ENCODE measurements at places on chromosomes 13 and 19.
A peak's percentile ranks its signal among the peaks of the same experiment; 100 is the strongest.

GRCh38 chr19:31387717-31388301, 38.6 kb upstream of the TSHZ3 start:
- DNase-seq: no peak

GRCh38 chr13:54016542-54016941, 987.9 kb downstream of the OLFM4 start:
- DNase-seq: no peak

- no peak for DNase-seq
Measured at GRCh38 chr19:29724102-29724641, 9.1 kb upstream of the C19orf12 start.

DNA sequence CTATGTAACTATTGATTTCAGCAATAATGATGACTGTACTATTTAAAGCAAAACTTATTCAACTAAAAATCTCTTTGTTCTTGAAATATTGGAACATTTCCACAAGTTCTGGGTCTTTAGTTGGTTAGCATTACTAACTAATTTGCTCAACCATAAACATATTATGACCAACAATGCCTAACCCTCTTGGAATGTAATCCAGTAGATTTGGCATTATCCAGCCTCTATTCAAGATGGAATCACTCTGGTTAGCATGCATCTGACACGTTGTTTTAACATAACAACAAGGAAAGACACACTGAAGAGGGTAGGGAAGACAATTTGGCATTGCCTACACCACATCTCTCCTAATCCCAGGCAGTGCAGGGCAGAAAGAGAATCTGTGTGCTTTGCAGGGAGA, 941.3 kb upstream of the PCDH20 start:
- DNase-seq: no peak

- DNase-seq: no peak
Measured at GRCh38 chr19:40280608-40281221, 4.4 kb downstream of the AKT2 start.

- no peak for DNase-seq
Measured at GRCh38 chr19:58042495-58043340, 8.9 kb downstream of the ZSCAN1 start.

DNA sequence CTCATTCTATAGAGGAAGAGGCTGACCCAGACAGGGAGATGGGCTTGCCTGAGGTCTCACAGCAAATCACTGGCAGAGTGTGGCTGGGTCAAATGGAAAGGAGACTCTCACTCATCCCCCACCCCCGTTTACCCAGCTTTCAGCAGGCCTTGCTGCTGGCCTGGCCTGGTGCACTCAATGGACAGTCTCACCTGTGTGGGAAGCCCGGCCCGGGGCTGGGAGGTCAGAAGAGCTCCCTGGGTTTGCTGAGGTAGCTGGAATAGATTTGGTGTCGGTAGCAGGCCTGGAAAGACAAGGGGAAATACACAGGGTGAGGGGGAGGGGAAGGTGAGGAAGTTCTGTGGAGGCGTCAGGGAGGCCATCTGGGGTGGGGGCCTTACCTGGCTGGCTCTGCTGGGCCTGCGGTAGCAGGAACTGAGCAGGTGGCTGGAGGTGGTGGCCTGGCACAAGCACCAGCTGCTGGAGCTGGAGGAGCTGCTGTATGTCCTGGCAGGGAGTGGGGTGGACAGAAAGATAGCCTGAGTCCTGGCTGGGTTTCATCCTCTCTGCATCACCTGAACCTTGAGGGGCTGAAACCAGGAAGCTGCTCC, 23.5 kb downstream of the ZNF574 start:
- DNase-seq: no peak

GRCh38 chr19:19207637-19208572, 3.9 kb upstream of the NCAN start:
- no peak for DNase-seq

DNA sequence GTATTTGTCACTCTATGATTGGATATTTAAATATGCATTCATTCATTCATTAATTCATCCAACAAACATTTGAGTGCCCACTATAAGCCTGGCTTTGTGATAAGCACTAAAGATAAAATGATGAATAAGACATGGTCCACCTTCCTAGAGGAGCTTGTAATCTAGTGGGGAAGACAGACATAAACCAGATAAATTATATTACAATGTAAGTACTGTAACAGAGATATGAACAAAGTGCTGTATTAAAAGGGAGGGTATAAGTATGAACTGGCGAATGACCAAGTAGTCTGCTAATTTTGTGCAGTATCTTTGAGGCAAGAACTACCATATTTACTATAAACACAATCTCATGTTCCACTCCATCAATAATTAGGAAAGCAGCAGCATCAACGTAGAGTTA, 88.2 kb downstream of the RBM26 start:
- DNase-seq: no peak

DNA sequence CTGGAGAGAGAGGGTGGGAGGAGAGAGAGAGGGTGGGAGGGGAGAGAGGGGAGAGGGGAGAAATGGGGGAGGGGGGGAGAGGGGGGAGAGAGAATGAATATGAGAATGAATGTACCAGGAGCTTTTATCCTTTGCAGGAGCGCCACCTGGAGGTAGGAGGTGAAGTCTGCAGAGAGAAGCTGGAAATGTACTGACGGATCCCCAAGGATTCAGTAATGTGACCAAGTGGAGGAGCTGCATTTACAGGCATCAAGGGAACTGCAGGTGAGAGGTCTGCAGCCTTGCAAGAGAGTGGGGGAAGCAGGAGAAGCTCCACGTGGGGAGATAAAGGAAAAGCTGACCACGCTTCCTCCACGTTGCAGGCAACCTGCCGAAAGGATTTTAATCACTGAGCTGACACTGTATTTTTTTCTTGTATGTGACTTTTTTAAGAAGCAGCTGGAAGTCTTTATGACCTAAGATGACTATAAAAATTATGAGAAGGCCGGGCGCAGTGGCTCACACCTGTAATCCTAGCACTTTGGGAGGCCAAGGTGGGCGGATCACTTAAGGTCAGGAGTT, 33.7 kb downstream of the VSTM1 start:
- DNase-seq: peak; percentile 6

- DNase-seq: no peak
Measured at GRCh38 chr13:41673640-41674039, 216.3 kb downstream of the RGCC start.

GRCh38 chr13:32205431-32206096, 109.6 kb downstream of the ZAR1L start:
- no peak for DNase-seq

GRCh38 chr13:45367358-45367757, 26.4 kb upstream of the TPT1 start:
- DNase-seq: peak; percentile 88

DNA sequence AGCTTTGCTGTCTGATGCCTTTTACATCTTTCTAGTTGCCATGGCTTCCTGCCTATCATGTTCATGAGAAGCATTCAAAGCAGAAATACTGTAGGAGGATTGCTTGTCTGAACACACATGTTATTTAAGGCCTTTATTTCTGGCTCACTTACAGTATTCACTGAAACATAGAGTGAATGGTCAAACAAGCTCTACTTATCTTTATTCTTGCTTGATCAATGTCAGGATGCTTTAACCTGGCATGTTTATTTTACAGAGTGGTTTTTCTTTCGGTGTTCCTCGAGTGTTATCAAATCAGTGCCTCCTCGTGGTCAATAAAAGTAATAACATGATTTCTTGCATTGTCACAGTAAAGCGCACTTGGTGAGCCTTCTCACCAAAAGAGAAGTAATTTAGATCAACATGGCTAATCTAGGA, 73.5 kb upstream of the PCDH17 start:
- no peak for DNase-seq

DNA sequence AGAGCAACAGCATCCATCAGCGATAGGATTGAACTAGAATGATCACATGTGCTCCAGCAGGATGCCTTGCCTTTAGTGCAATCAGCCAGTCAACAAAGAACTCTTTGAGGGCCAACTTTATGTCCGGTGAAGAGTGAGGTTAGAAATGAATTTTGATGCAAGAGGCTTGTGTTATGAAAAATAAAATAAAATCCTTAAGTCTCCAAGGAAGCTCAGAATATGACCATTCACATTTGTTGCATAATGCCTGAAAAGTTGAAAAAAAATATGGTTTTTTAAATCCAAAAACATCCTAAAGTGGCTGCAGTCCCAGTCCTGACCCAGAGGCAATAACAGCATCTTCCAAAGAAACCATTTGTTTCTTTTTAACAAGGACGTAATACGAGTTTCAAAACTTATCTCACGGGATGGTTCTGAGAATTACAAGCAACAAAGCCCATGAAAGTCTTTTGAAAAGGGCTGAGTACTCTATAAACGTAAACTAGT, 61.3 kb downstream of the DCLK1 start:
- DNase-seq: no peak

DNA sequence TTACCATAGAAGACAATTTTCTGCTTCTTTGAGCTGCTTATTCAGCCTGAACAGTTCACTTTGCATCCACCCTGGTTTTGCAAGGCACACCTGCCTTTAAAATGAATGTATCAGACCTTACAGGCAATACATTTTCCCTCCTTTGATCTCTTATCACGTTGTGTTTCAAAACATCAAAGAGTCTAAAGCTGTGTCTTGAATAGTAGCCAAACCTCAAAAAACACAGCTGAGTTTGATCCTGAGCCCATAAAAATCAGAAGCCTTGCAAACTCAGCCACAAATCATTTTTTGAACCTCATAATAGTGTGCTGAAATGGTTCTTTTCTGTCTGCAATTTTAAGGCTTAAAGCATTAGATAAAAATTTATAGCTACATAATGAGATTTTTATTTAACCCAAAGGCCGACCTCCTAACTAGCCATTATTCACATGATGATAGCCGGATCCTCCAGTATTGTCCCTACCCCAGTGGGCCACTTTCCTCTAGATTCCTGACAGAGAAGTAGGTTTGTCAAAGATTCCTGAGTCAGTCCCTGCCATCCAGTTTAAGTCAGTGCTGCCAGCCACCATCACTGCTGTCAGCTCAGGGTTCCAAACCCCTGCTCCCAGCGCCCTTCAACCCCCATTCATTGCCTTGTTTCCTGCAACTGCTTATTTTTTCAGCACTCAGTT, 71.8 kb downstream of the CAB39L start:
- no peak for DNase-seq

DNA sequence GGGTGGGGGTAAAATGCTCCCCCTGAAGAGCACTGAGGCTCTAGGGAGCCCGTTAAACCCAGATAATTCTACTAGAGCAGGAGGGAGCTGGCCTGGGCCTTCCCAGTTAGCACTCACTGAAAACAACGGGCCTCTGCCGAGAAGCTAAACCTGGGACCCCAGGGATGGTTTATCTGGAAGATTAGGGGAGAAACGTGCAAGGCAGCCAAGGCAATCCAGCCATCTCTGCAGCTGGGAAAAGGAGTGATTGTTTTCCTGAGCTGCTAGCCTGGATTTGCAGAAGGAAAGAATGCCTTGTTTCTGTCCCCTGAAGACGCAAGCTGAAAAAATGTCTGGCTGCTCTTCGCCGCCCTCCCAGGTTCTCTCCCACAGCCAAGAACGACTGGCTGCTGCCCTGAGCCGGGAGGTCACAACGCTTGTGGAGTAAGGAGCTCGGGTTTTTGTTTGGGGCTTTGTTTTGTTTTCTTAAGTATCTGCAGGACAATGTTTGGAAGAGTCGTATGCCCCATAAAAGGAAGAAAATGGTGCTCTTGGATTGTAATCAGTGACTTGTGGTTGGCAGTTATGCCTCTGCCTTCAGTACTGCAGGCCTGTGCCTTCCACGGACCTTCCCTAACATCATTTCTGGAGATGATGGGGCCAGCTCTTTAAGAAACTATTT, 31.5 kb downstream of the COL4A2 start:
- DNase-seq: no peak

DNA sequence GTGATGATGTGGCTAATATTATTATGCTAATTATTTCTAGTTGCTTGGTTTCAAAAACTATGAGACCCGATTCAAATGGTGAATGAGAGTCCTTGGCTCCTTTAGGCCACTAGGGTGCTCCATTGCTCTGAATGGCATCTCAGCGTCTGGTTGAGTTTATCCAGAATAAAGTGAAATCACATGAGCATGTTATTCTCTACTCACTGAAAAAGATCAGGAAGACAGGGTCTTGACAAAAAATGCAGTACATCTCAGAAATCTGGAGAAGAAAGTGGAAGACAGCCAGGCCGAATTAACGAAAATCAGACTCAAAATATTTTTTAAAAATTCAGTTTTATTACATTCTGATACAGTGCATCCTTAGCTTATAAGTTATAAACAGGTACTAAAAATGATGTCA, 516.2 kb downstream of the MYO16 start:
- DNase-seq: no peak

GRCh38 chr19:18433735-18434398, 4.1 kb downstream of the ISYNA1 start:
- DNase-seq: no peak

DNA sequence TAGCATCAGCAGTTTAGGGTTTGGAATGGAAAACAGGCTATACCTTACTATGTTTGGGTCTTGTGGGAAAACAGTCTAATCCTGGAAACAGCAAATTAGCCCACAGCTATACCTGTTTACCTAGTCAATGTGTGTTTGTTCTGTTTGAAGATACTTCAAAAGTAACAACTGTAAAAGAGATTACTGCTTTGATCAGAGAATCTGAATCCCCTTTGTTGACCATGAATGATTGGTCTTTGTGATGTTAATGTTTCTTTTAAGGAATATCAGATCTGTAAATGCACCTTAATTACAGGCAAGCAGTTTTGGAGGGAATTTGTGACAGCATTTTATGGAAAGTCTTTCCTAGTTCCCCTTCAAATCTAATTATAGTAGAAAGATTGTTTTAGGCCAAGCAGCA, 20.7 kb upstream of the KLF5 start:
- no peak for DNase-seq

DNA sequence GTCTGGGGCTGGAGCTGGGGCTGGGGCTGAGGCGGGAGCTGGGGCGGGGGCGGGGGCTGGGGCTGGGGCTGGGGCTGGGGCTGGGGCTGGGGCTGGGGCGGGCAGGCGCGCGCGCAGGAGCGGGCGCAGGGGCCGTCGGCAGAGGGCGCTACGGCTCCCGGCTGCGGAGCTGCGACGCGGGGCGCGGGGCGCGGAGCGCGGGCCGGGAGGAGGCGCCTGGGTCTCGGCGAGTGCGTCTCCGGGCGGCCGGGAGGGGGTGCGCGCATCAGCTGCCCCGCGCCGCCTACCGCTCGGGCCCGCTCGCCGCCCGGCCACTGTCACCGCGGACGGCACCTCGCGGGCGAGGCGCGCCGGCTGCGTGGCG, 422 bp upstream of the MTUS2 start:
- DNase-seq: no peak

DNA sequence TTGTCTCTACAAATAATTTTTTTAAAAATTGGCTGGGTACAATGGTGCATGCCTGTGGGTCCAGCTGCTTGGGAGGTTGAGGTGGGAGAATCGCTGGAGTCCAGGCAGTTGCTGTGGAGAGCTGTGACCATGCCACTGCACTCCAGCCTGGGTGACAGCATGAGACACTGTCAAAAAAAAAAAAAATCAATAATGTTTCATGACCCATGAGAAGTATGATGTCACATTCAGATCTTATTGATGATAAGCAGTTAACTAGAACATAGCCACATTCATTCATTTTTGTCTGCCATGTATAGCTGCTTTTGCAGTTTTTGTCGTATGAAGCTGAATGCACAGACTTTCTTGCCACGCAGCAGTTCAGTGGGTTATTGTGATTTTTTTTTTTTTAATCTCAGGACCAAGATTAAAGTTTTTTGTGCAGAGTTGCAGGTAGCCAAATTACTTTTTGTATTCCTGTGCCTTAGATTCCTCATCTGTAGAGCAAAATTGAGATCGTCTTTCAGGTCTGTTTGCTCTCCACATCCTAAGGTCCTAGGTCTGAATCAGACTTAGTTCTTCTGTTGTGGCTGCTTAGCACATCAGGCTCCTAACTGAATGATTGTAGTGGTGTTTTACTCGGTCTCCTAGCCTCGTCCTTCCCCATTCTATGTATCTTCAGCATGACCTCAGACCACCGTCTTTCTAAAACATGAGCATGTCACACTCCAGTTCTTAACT, 145.2 kb downstream of the GGACT start:
- no peak for DNase-seq

All from activated naive CD8-positive, alpha-beta T cell treated with anti-CD3 and anti-CD28 coated beads, Interleukin-2, amount 50 U/mL, for 16 hours (primary cell).